A549 treated with Hydrocortisone at 1 μM for 4 hours (cell line): ENCODE measurements at places on chromosomes 3 and 15. TPM values are rescaled to one million over a fixed set of nuclear protein-coding genes. Genes with fewer than 3 reads are reported as not detected.

Gene ALPK3
- total RNA-seq = 0.08 to 0.10 TPM (median 0.09 TPM) in 5 replicates

Gene LIPC
- 0.07 to 0.17 TPM (median 0.12 TPM) in 5 replicates for total RNA-seq

Gene ONECUT1
- total RNA-seq = 0.11 to 0.36 TPM (median 0.26 TPM) in 5 replicates

Gene C15orf62
- total RNA-seq = 0.06 to 0.13 TPM (median 0.10 TPM) in 3 of 5 replicates, not detected in the others

Gene ABHD10
- total RNA-seq = 15.0 to 19.6 TPM (median 17.9 TPM) in 5 replicates

Gene NEIL1
- 1.9 to 3.6 TPM (median 2.5 TPM) in 5 replicates for total RNA-seq

Gene PLSCR5
- total RNA-seq = not detected in 5 replicates

Gene PIERCE2
- 3.0 to 5.3 TPM (median 3.4 TPM) in 5 replicates for total RNA-seq

Gene TRIP4
- total RNA-seq = 25.0 to 32.7 TPM (median 26.8 TPM) in 5 replicates

Gene SATB1
- 0.06 to 0.09 TPM in 2 of 5 replicates, not detected in the others for total RNA-seq

Gene APPL1
- total RNA-seq = 12.0 to 19.8 TPM (median 16.7 TPM) in 5 replicates

Gene SLC6A20
- 0.01 to 0.05 TPM (median 0.03 TPM) in 4 of 5 replicates, not detected in the other for total RNA-seq

Gene SLC35G2
- 23.6 to 29.0 TPM (median 28.0 TPM) in 5 replicates for total RNA-seq

Gene ISLR2
- 0.07 to 0.28 TPM (median 0.18 TPM) in 5 replicates for total RNA-seq

Gene THBS1
- total RNA-seq = 41.7 to 98.2 TPM (median 57.1 TPM) in 5 replicates

Gene LAMB2
- total RNA-seq = 92.5 to 109 TPM (median 101 TPM) in 5 replicates

Gene RSL24D1
- 89.4 to 104 TPM (median 92.9 TPM) in 5 replicates for total RNA-seq

Gene TRAT1
- total RNA-seq = not detected in 5 replicates

Gene RPL15
- total RNA-seq = 2,997 to 3,081 TPM (median 3,066 TPM) in 5 replicates

Gene CACNA2D2
- 0.48 to 0.61 TPM (median 0.59 TPM) in 5 replicates for total RNA-seq

Gene STRA6
- total RNA-seq = 61.8 to 83.1 TPM (median 71.9 TPM) in 5 replicates

Gene PRKAR2A
- total RNA-seq = 15.6 to 21.7 TPM (median 19.1 TPM) in 5 replicates

Gene NUP210
- 34.0 to 42.3 TPM (median 39.4 TPM) in 5 replicates for total RNA-seq

Gene GALNT15
- total RNA-seq = 0.05 to 0.12 TPM (median 0.07 TPM) in 5 replicates

Gene GATM
- 1.8 to 3.2 TPM (median 2.4 TPM) in 5 replicates for total RNA-seq

Gene CLDN18
- not detected in 5 replicates for total RNA-seq

Gene GXYLT2
- 0.87 to 1.2 TPM (median 1.1 TPM) in 5 replicates for total RNA-seq

Gene ZBTB47
- 5.5 to 6.7 TPM (median 6.0 TPM) in 5 replicates for total RNA-seq

Gene C3orf85
- total RNA-seq = not detected in 5 replicates

Gene TIMP4
- total RNA-seq = 11.4 to 13.6 TPM (median 11.9 TPM) in 5 replicates

Gene RTP4
- not detected in 5 replicates for total RNA-seq
